ENCODE measurements at places on chromosomes 6 and 20.

DNA sequence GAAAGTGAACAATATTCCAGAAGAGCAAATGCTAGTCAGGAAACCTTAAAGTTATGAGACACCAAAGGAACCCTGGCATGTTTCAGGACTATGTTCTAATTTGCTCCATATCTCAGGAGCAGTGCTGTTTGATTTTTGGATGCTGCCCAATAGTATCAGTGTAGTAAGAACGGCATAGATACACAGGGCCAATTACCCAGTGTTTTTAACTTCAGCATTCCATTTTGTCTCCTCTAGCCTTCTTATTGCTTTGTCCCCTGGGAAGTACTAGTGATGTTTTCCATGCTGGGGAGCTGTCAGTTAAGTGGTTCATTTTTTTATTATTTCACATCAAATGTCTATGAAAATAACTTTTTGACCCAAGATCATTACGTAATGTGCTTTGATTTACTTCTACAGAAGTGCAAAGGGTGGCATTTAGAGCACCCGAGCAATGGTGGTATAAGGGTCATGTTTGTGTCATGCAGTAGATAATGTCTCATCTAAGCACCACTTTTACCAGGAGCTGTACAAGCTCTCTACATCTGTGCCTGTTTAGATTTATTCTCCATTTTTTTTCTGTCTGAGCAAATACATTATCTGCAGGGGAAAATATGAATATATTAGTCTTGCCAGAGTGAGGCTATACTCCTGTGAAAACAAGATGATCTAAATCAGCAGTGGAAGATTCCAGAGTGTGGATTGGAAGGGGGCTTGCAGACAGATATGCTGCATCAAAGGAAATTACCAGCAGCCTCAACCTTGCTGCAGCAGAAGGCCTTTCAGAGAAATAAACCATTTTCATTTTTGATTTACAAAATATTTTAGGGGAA lies 198.8 kb upstream of the OPRM1 start:
- H3K4me3 ChIP-seq = no peak overlapping the region
- DNase-seq = no peak
- H3K27ac ChIP-seq = no peak overlapping the region
- no peaks in the 10 kb centered on the region for H3K36me3 ChIP-seq
- no peaks in the 10 kb centered on the region for H3K27me3 ChIP-seq

DNA sequence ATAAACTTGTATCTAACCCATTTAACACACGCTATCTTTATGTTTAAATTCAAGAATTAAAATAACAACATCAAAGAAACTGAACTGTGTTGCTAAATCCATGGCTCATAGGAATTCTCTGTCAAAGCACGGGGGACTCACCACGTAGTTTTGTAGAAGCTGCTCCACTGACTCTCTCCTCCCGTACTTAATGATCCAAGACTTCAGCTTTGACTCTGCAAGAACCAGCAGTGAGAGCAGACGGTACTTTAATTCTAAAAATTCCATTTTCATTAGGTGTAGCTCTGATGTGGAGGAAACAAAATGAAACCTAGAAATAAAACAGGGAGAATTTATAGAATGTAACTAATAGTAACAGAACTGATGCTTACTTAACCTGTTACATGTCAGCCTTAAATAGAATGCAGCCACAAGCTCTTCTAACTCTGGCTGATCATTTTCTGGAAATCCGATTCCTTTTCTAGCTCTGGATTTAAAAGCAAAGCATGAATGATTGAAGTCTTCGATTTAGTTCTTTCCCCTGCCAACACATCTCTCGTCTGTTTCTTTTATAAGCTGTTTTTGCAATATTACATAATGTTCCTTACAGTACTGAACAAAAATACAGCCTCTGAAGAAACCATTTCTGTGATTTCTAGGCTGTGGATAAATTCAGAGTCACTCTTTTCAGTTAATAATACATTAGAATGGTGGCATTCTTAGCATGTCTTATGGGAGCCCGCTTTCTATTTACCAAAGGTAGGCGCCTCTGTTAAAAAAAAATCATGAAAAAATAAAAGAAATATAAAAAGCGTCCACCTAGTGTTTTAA lies 165.5 kb downstream of the SYNE1 start:
- no peaks in the 10 kb centered on the region for H3K4me1 ChIP-seq
- no peak overlapping the region for H3K27ac ChIP-seq
- H3K36me3 ChIP-seq = no peaks in the 10 kb centered on the region
- no peak for DNase-seq
- H3K4me3 ChIP-seq = no peak overlapping the region

GRCh38 chr20:49858076-49858585 lies 45.5 kb downstream of the SLC9A8 start:
- H3K27ac ChIP-seq = no peak overlapping the region
- DNase-seq = no peak
- H3K4me3 ChIP-seq = no peak overlapping the region
- H3K27me3 ChIP-seq = no peaks in the 10 kb centered on the region

GRCh38 chr20:33359399-33360261 lies 41.7 kb downstream of the CDK5RAP1 start:
- no peak overlapping the region for H3K4me3 ChIP-seq
- DNase-seq = no peak
- peaks cover 8% of the 10 kb centered on the region for H3K36me3 ChIP-seq
- no peaks in the 10 kb centered on the region for H3K4me1 ChIP-seq
- no peaks in the 10 kb centered on the region for H3K27me3 ChIP-seq

- H3K27me3 ChIP-seq = no peaks in the 10 kb centered on the region
- H3K27ac ChIP-seq = no peak overlapping the region
- no peak overlapping the region for H3K4me3 ChIP-seq
- DNase-seq = no peak
- H3K4me1 ChIP-seq = no peaks in the 10 kb centered on the region
- H3K36me3 ChIP-seq = no peaks in the 10 kb centered on the region
Observed at GRCh38 chr20:47862574-47863240, 77.4 kb upstream of the SULF2 start.

All from GM23338 (cell line).